ENCODE measurements at places on chromosomes 4 and X.
A peak's percentile ranks its signal among the peaks of the same experiment; 100 is the strongest.

DNA sequence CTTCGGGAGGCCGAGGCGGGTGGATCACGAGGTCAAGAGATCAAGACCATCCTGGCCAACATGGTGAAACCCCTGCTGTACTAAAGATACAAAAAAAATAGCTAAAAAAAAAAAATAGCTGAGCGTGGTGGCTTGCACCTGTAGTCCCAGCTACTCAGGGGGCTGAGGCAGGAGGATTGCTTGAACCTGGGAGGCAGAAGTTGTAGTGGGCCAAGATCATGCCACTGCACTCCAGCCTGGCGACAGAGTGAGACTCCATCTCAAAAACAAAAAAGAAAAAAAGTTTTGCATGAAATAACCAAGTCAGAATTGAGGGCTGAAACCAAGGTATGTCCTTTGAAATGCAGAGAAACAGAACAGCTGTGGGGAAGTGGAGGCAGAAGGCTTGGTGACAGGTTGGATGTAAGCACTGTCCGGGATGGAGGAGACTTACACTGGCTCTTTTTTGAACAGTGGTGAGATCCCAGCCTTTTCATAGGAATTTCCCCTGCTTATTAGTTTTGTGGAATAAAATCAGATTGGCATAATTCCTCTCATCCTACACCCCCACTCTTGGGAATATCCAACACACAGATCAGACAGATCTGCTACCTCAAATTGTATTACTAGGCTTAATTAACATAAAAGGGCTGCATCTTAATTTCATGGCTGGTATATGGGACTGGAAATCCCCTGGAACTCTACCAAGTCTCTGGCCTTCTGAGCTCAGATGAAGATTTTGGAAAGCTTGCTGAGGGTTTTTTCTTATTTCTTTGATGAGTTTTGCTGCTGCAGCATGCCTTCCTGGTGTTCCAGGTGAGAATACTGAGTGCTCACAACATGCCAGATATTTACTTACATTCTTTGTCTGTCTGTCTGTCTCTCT is 18.8 kb upstream of the C4orf36 start:
- DNase-seq, result no peak

DNA sequence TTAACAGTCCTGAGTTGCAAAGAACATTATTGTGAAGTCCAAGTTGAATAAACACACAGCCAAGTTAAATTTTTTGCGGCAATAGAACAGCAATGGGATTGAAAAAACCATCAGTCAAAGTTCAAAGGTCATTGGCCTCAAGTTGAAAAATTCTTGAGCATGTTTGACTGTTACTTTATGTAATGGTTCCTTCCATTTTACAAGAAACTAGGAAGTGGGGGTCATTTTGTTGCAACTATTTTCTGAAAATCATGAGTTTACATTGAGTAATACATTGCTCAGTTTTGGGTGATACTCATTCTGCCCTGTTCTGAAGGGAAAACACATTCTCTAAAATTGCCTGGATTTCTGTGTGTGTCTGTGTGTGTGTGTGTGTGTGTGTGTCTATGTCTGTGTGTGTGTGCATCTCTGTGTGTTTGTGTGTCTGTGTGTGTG is 5.2 kb upstream of the IRF2 start:
- no peak for DNase-seq

- DNase-seq, result no peak
Measured at GRCh38 chr4:961351-962230, 11.8 kb downstream of the DGKQ start.

DNA sequence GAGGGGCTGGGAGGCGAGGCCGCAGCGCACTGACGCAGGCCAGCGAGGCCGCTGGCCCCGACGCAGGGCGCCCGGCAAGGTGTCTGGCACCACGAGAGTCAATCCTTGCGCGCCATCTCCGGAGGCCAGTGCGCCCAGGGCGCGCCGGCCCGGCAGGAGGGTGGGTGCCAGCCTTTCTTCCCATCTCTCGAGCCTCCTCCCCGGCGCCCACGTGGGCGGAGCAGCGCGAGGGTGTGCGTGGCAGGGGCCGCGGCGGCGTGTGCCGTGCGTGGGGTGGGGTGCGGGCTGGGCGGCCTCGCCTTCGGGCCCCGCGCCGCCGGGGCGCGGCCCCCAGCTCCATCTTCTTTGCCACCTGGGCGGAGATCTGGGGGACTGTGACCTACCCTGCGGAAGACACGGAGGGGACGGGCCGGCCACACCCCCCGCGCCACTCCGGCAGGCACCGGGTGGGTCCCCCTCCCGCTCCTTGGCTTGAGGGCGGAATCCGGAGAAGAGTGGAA is 877 bp downstream of the JAKMIP1 start:
- DNase-seq, result no peak

DNA sequence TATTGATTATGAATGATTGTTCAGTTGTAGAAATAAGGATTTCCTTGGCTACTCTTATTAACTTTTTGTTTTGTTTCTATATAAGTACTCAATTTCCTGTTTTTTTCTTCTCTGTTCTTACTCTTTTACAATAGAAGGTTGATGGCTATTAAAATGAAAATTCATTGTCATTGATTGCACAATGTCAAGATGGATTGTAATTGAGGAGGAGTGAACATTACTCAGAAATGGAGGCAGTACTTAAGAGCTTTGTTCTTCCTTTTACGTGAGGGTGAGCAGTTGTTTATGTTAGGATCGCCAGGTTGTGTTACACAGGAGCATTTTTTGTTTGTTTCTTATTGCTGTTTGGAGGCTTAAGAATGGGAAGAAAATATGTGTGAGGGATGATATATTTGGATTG is 2062.4 kb downstream of the ARAP2 start:
- no peak for DNase-seq

- no peak for DNase-seq
Measured at GRCh38 chr4:19205853-19206252, 1045.9 kb upstream of the SLIT2 start.

GRCh38 chr4:106495476-106495875 is 126.9 kb upstream of the GIMD1 start:
- no peak for DNase-seq

GRCh38 chr4:153573881-153574802 is 108.0 kb downstream of the TMEM131L start:
- peak; percentile 2 for DNase-seq

GRCh38 chr4:159413306-159413943 is 310.5 kb downstream of the RAPGEF2 start:
- DNase-seq, result no peak

GRCh38 chr4:7313347-7313811 is 121.0 kb downstream of the SORCS2 start:
- no peak for DNase-seq

DNA sequence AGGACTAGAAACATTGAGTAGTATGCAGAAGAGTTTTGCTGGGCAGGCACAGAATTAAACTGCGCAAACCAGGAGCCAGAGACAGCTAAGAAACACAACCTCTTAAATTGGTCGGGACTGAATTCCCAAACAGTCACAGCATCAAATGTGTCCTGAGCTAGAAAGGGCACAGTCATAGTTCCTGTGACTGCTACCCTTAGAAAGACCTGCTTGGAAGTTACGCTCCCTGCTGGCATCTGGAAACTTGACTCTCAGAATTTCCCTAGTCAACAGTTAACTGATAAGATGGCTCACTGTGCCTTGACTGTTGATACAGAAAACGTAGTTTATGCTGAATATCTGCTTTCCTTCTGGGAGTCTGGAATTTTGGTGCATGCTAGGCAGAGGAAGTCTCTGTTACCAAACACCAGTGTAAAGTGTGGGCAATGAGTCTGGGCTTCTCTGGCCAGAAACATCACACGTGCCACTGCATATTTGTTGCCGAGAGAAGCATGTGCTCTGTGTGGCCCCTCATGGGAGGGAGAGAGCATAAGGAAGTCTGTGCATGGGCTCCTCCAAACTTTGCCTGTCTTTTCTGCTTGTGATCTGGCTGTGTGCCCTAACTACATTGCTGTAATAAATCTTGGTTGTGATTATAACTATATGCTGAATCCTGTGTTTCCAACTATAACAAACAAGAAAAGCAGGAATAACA is 11.6 kb upstream of the EOLA2 start:
- DNase-seq, result no peak

DNA sequence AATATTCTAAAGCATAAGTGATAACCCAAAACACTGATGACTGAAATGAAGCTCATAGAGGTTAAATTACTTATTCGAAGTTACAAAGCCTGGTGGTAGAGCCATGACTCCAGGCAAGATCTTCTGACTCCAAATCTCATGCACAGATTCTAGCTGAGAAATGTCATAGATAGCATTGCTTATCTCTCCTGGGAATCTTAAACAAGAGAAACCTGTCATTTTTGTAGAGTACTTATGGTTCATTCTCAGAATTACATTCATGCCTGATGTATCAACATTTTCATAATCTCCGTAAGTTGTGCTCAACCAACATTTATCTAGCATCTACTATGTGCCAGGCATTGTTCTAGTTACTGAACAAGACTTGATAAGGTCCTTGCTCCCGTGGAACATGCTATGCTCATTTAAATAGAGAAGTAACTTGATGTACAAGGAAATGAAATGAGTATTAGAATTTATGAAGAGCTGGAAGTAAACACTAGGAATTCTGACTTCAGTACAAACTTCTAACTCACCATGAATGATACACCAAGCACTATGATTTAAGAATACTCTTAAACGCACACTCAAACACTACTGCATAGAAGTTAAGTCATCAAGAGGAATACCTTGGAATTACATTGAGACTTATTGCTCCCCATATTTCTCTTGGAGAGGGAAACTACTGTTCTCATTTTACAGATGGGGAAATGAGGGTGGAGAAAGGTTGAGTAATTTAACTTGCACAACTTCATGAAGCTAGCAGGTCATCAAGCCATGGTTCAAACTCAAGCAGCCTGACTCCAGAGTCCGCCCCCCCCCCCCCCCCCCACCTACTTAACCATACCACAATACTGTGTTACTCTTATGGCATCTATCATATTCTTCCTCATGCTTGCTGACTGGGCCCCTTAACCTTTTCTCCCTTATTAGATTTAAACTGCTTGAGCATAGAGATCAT is 45.4 kb downstream of the MBNL3 start:
- DNase-seq, result no peak

GRCh38 chr4:834368-835147 is 8.6 kb upstream of the CPLX1 start:
- no peak for DNase-seq

DNA sequence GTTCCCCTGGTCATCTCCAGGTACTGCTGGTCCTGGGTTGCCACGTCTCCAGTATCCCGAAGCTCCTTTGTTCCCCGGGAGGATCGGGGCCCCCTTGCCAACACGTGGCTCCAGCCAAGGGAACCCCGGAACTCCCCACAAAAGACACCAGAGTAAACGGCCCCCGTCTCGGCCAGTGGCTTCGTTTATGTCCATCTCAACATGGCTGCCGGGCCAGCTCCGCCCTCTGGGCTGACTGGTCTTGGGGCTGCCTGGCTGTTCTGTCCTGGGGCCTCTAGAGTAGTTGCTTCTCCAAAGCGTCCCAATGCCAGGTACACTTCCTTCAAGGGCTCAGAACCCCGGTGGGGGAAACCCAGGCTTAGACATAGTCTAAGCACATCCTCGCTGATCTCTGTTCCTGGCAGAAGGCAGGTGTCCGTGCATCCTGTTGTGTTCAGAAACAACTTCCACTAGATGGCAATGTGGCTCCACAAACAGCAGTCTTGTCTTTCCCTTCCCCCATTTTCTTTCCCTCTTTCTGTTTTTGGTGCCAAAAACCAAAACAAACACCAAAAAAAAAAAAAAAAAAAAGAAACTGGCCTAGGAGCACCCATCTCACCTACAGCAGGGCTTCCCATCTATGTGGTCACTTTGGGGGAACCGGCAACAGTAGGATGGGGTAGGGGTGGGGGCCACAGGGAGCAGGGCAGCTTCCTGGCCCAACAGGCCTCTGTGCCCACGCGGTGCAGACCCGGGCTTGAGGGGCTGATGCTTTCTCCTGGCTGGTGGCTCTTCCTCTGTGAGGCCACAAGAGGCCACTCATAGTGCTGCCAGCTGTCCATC is 35.3 kb downstream of the NBDY start:
- no peak for DNase-seq

DNA sequence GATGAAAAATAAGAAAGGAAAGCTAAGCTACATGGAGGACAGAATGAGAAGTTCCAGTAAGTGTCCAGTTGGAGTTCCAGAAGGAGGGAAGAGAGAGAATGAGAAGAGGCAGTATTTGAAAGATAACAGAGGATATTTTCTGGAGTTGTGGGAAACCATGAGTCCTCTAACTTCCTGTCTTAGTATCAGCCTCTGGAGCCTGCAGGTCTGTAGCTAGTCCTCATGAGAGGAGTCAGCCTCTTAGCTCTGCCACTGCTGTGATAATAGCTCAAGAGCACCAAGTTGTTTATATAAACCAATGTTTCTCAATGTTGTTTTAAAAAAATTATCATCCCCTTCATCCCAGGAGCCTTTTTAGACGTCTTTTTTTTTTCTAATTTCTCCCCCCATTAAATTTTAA is 2.4 kb upstream of the PLAC1 start:
- DNase-seq, result no peak

GRCh38 chr4:35700663-35701062 is 543.7 kb downstream of the ARAP2 start:
- no peak for DNase-seq

DNA sequence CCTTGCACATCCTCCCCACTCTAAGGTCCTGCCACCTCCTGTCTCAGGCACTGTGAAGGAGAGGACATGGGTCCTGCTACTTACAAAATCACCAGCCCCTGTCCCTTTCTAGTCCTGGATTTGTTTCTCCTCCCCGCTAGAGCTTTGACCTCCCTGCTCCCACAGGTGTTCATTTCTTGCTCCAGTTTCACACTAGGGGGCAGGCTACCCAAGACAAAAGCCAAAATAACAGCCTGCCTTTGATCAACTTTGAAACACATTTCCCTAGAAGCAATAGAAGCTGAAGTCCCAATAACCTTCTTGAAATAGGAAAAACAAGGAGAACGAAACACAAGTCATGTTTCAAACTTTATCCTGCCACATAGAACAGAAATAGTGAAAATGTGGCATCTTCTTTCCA is 164.4 kb downstream of the QDPR start:
- DNase-seq, result no peak

DNA sequence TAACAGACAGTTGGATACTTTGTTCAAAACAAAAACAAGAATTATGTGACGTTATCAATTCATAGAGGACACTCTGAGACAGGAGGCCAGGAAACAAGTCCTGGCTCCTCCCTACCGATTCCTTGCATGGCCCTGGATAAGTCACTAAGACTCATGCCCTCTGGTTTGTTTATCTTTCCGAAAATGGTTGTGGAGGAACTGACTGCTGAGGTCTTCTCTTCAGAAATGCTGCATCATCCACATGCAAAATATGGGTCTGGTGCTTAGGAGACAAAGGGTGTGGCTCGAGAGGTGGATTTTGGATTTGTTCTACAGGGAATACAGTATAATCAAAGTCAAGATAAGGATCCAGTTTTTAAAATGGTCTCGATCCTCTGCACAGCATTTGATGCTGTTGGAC is 130.9 kb downstream of the RELL1 start:
- DNase-seq, result no peak

DNA sequence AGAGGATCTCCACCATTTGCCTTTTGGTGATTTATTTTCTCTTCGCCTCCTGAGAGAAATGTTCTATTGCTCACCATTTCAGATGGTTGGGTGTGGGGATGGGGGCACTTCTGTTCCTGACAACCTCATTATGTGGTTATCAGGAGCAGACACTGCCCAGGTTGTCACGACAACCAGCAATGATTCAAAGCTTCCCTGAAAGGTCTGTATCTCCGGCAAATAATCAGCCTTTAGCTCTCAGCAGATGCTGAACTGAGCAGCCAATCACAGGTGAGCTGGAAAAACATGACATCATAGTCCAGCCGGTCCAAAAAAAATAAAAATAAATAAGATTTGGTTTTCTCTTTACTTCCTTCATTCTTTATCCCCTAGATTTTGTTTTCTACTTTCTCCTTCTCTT is 5.5 kb upstream of the PAK3 start:
- DNase-seq, result no peak

GRCh38 chr4:39205000-39205399 is 22.7 kb downstream of the WDR19 start:
- DNase-seq, result no peak

- DNase-seq, result peak; percentile 26
Measured at GRCh38 chrX:72094894-72095293, 36.8 kb downstream of the RTL5 start.
